GM12865 (cell line): ENCODE measurements at places on chromosomes 7 and 10.

- DNase-seq = no peak
Measured at GRCh38 chr10:126536148-126536547, 134.3 kb downstream of the C10orf90 start.

DNA sequence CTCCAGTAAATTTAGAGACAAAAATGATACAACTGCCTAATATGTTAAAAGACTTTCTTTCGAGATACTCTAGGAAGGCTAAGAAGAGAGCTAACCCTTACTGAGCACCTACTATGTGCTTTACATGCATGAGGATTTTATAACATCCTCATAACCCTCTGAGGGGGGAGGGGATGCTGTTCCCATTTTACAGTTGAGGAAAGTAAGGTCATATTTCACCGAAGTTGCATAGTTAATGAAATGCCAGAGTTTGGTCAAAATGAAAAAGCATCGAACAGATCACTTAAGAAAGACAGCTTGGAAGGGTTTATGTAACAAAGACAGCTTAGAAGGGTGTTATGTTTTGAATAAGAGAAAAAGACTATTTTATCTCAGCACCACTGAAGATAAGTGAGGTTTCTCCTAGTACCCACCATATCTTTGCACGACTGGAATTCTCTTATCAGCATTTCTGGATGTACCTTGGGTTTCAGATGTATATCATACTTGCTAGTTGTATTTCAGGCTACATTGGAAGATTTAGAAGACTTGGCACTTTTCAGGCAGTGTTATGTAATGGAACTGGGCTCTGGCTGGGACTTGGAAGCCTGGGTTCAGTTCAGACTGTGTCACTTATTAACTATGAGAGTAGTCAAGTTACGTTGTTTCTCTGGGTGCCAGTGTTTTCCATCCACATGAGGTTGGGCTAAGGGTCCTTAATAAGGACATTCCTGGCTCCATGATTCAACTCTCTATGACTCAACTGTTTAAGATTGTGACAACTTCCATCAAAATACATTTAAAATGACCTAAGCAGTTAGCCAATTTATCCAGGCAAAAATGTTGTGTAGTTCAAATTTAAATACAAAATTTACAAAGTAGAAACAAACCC lies 6.0 kb downstream of the RHOBTB1 start:
- DNase-seq = no peak

- DNase-seq = no peak
Measured at GRCh38 chr7:93835702-93836101, 54.9 kb downstream of the TFPI2 start.

DNA sequence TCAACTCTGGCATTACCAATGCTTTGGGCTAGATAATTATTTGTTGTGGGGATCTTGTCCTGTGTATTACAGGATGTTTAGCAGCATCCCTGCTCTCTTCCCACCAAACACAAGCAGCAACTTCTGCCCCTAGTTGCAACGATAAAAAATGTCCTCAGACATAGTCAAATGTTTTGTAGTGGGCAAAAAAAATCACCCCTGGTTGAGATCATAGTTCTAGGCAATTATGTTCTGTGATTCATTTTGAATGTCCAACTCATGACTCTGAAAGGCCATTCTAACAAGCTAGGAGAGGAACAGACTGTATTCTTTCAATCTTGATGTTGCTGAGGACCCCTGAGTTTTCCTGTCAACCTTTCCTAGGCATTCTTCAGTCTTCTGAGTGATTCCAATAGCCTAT lies 79.5 kb downstream of the RTKN2 start:
- no peak for DNase-seq

- no peak for DNase-seq
Measured at GRCh38 chr7:27144781-27145164, 1.3 kb upstream of the HOXA5 start.

DNA sequence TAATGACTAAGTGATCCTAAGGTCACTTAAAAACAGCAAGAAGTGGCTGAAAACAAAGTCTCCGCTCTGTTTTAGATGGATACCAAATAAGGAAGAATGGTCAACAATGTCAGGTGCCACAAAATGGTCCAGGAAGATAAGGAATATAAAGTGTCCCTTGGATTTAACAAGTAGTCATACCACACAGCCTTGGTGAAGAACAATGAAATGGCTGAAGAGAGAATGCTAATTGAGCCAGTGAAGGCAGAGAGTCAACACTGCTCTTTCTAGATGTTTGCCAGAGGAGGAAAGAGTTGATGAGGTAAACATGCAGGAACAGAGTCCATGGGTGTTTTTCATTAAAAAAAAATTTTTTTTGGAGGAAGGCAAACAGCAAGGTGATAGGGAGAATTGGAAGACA lies 2.1 kb upstream of the CASD1 start:
- DNase-seq = no peak

- no peak for DNase-seq
Measured at GRCh38 chr10:624605-625332, 64.7 kb downstream of the DIP2C start.

DNA sequence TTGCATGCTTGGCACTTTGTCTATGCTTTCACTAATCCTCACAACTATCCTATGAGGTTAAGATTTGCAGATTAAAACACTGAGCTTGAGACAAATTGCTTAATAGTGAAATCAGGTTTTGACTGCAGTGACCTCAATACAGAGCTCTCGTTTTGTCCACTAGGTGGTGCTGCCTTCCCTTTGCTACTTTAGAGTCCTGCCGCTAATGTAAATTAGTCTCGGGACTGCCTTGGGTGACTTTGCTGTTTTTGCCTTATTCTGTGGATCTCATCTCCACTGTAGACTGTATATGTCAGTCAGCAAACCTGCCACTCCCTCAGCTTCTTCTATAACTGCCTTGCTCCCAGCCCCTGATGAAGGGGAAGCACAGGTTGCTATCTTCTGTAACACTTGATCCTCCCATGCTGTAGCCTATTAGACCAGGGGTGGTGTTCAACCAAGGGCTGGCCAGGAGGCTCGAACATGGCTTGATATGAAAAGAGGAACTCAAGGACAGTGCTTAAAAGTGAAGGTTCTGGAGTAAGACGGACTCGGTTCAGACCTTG lies 26.0 kb downstream of the ASB4 start:
- DNase-seq = peak; percentile 82

- DNase-seq = no peak
Measured at GRCh38 chr7:50556247-50556991, 8.8 kb downstream of the DDC start.

DNA sequence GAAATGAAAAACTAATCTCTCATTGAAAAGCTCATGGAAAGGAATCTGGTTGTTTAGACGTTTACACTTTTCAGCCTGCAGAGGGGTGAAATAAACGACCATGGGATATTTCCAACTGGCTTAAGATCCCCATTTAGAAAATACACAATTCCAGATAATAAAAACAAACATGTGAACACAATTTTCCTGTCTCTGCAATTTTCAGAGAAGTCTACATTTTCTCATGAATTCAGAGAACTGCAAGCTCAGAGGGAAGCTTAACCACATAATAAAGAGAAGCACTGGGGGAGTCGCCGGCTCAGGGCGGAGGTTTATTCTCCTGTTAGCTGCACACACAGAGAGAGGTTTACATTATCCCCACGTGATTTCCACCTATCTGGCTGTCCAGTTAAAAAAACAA lies 215.2 kb downstream of the FANK1 start:
- DNase-seq = no peak

DNA sequence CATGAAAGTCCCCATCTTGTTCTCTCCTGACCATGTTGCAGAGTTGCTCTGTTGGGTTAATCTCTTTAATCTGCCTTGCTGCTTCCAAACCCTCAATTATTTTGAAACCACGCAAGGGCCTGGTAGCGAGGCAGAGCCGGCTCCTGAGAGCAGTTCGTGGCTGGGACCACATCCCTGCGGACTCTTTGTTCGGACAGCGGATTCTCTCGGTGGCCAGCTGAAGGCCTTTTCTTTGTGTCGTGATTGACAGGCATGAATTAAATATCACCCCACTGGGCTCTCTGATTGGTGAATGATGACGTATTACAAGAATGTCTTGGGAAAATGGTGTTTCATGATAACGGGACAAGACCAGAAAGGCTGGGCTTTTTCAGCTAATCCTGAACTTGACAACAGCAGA lies 66.9 kb upstream of the ARHGAP21 start:
- no peak for DNase-seq

DNA sequence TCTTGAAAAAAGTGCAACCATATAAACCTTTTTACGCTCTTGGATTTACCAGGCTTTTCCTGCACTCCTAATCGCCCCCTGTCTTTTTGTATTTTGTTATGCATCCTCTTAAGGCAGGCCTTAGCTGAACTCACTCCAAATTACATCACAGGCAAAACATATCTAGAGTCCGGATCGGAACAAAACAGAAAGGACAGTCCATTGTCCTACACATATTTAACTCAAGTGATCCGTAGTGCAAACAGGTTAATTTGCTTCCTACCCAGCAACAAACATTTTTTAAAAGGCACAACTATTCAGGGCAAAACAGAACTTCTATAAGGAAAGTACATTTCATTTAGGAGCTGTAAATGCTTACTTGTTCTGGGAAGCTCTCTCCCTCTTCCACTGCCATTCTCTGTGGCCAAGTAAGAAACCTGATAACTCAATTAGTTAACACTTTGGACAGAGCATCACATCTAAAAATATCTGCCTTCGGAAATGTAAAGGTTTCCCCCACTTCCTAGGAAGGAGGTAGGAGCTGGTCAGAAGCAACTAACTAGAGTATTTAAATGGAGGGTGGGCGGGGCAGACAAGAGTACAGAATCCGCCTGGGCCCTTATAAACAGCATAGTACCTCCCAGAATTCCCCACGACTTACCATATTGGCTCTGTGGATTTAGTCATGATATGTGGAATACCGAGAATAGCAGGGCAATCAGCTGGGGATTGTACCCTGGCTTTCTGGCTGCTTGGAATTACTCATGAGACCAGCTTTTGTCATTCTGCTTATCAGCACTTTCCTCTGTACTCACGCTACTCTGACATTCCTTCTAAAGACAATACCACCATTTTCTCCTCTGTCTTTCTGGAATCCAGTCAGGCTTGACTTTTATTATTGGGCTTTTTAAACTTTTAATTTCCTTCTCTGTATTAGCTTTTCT lies 89.5 kb downstream of the ANK3 start:
- DNase-seq = no peak

GRCh38 chr10:100130831-100131230 lies 49.2 kb upstream of the CPN1 start:
- no peak for DNase-seq

GRCh38 chr7:152710153-152710442 lies 34.2 kb upstream of the XRCC2 start:
- no peak for DNase-seq

DNA sequence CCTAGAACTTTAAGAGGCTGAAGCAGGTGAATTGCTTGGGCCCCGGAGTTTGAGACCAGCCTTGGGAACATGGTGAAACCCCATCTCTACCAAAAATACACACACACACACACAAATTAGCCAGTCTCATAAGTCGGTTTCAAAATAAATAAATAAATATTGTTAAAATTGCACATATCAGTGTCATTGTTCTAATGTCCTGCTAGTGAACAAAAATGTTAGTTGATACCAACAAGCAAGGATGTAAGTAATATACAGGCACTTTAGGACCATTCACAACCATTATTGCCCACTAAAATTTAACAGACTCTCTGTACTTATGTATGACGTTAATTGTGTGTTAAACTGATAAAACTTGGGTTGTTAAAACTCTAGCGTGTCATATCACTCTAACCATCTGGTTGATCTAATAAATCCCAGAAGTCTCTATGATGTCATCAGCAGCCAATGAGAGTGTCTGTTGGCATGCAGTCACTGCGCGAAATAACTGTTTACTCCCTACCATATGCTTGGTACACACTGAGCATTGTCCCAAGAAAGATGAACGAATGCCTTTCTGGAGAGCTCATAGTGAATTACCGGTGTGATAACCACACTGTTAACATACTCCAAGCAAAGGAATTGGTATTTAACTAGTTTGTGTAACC lies 30.4 kb upstream of the OTUD1 start:
- DNase-seq = no peak

DNA sequence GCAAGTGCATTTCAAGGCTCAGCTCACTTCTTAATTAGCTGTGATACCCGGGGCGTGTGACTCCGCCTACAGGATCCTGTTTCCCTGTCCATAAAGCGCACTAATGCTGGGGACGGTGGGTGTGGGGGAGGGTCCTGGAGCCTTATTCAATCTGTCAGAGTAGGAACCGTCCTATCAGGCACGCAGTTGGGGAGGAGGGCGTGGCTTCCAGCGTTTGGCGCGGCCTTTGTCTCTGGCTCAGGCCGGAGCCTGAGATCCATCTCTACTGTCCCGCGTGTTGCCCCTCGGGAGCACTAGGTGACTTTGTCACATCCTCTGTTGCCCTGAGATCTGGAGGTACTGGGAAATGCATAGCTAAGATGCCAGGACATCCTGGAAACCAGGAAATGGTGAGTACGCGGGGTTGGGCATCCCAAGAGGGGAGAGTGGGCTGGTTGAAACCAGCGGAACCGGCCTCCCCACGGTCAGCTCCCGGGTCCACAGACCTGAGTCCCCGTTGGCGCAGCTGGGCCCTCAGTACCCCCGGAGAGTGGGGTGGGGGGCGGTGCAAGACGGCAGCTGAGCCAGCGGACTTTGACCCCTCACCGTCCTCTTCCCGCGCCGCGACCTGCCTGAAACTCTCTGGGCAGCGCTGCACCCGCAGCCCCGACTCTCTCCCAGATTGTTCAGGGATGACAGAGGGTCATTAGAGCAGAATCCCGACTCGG lies 104.4 kb upstream of the ZNF92 start:
- DNase-seq = peak; percentile 84

DNA sequence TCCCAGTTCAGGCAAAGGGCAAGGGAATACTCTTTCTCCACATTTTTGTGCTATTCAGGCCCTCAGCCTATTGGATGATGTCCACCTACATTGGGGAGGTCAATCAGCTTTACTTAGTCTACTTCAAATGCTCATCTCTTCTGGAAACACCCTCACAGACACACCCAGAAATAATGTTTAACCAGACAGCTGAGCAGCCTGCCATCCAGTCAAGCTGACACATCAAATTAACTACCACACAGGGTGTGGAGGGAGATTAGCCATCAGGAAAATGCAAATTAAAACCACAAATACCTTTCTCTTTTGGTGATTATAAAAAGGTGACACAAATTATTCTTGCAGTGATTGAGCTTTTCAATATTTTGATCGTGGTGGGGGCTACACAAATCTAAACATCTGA lies 74.7 kb upstream of the FZD8 start:
- no peak for DNase-seq

DNA sequence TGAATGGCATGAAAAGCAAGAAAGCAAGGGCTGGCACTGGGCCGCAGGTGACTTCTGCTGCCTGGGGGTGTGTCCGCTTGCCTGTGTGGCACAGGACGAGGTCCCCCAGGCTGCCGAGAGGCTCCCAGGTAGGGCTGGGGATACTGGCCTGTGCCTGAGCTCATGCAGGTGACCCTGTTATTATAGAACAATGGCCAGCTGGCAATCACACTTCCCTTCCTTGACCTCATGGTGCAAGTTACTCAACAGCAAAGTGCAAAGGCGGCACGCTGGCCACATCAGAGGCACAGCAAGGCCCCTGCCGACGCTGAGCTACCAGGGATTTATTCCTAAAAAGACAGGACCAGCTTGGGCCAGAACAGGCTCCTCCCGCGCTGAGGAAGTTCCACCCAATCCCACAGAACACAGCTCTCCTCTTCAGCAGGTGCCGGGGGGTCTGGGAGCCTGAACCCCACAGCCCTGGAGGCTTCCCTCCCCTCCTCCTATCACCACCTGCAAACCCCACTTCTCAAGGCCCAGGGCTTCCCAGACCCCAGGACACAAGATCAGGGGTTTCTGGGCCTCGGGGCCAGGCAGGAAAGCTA lies 1.4 kb upstream of the ADAM8 start:
- no peak for DNase-seq
